ENCODE measurements at places on chromosomes 1 and 21.

GRCh38 chr1:89724369-89725010 lies 91.6 kb downstream of the LRRC8C start:
- DNase-seq = no peak

GRCh38 chr1:226586116-226586515 lies 37.6 kb downstream of the STUM start:
- no peak for DNase-seq

- no peak for DNase-seq
Measured at GRCh38 chr1:237542525-237543418, 347.9 kb downstream of the ZP4 start.

- DNase-seq = no peak
Measured at GRCh38 chr1:20068722-20069121, 1.3 kb upstream of the PLA2G5 start.

DNA sequence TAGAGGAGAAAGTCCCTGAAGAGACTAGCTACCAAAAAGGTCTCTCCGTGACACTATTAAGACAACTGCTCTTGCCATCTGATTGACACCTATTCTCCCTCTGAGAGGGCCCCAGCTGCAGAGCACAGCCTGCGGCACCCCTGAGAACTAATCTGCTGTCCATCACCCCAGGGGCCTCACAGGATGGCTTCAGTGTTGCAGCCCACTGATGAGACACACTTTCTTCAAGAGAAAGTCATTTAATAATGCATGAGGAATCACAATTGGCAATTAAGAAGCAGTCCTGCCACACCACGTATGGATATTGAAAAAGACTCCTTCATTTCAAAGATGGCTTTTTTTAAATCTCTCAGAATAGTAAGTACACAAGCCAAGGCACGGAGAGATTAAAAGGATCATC lies 48.9 kb downstream of the CAPN8 start:
- no peak for DNase-seq

DNA sequence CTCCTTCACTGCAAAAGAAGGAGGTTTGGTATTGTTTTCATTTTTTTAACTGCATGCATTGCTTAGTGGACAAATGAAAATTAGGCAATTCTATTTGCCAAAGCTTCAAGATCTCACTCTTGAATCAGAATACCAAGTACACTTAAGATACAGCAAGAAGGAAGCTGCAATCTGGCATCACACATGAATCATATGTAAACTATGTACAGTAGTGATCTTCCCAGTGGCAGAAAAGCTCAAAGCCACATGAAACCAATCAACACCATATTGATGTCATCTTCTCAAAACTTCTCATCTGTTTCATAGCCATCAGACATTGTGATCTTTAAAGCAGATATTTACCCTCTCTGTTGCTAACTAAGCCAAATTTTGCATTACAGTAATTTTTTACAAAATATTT lies 550.1 kb downstream of the LTN1 start:
- no peak for DNase-seq
